ENCODE measurements at places on chromosomes 5 and 9.

GRCh38 chr5:958701-959571 is 49.7 kb upstream of the NKD2 start:
- DNase-seq = no peak

DNA sequence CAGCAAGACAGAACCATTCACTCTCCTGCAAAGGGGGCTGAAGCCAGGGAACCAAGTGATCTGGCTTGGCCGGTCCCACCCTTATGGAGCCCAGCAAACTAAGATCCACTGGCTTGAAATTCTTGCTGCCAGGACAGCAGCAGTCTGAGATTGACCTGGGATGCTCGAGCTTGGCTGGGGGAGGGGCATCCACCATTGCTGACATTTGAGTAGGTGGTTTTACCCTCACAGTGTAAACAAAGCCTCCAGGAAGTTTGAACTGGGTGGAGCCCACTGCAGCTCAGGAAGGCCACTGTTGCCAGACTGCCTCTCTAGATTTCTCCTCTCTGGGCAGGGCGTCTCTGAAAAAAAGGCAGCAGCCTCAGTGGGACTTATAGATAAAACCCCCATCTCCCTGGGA is 60.5 kb downstream of the TNFSF8 start:
- no peak for DNase-seq

GRCh38 chr9:35918780-35919179 is 9.5 kb downstream of the SPAAR start:
- DNase-seq = no peak

- no peak for DNase-seq
Observed at GRCh38 chr9:109451311-109452025, 46.6 kb downstream of the PTPN3 start.

DNA sequence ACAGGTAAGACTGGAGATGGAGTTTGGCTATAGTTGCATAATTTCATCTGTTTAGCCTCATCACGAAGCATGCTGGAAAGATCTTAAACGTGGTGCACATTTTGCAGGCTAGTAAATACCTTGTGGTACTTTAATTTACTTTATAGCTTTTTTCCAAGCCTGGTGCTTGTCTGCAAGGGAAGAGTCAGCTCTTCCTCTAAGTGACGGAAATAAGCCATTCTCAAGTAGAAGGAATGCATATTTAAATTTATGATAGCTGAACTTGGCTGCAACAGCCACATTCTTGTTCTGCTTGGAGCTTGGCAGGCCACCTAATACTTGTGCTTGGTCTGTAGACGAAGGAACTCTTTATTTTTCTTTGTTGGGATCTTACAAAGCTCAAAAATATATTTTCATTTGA is 188.0 kb upstream of the PIK3R1 start:
- no peak for DNase-seq

DNA sequence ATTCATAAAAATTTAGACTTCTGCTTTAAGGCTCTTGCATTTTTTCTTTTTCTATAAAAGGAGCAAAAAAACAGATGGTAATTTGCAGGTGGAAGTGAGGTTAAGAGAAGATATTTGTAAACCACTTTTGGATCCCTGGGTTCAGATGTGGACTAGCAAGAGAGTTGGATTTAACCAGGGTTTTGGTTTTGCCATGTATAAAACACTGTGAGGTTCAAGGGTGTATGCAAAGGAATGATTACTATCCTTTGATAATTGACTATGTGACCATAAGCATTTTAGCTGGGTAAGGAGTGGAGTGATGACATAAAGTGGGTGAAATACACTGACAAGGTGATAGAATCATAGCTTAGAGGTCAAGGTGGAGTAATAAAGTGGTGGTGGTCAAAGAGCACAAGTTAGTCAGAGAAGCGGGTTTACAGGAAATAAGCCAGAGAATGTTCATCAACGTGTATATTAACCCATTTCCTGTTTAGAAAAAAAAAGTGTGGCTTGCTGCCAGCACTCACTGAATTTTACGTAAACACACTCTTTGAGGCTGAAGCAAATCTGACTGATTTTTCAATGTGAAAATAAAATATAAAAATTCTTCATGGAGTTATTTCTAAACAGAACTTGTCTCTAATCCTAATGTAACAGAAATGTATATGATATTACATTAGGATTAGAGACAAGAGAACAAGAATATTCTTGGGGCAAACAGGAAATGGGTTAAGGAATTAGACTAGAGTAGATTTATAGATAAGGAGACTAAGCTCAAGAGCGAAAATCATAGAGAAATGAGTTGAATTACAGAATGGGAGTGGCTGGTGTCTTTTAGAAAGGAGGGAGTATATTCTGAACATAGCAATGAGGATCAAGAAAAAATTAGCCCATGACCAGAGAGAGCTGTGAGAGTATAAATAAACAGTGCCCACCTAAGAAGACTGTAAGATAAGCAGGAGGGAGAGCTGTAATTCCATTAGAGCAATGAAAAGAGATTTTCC is 74.5 kb downstream of the CDKN2A start:
- DNase-seq = peak; percentile 30

GRCh38 chr5:134769206-134769605 is 10.6 kb downstream of the DDX46 start:
- no peak for DNase-seq

DNA sequence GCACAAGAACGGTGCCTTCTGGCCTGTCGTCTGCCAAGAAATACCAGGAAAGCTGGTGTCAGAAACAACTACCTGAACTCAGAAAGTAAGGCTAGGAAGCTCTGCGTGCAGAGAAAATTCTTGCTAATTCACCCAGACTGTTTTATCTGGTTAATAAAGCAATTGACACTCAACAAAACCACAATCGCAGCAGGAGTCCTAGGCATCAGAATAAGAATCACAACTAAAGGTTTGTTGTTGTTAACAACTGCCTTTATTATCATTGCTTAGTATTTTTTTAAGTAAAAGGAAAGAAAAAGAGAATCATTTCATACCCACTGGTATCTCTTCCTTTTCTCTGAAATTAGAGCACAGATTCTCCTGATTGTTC is 3.9 kb upstream of the ISL1 start:
- no peak for DNase-seq
